ENCODE measurements at places on chromosomes 1 and 21.
A peak's percentile ranks its signal among the peaks of the same experiment; 100 is the strongest.

GRCh38 chr1:203031467-203031866, 5.2 kb downstream of the PPFIA4 start:
- DNase-seq: no peak

GRCh38 chr1:8602471-8603219, 214.8 kb downstream of the RERE start:
- DNase-seq: no peak

GRCh38 chr1:100009458-100009857, 39.7 kb downstream of the SLC35A3 start:
- DNase-seq: no peak

DNA sequence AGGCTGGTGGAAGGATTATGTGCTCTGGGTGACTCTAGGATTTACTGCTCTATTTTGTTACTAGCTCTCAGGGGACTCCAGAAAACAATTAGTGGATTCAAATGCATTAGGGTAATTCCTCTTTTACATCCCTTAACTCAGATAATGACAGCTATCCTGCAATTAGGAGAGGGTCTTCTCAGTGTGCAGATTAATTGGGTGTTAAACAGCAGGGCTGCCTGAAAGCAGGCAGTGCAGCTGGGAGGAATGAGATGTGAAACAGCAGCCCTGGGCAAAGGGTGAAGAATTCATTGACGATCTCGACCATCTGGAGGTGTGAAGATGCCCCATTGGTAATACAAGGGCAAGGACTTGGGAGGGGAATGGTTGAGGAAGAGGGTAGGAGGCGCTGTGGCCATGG, 66.1 kb downstream of the HTR6 start:
- DNase-seq: no peak

DNA sequence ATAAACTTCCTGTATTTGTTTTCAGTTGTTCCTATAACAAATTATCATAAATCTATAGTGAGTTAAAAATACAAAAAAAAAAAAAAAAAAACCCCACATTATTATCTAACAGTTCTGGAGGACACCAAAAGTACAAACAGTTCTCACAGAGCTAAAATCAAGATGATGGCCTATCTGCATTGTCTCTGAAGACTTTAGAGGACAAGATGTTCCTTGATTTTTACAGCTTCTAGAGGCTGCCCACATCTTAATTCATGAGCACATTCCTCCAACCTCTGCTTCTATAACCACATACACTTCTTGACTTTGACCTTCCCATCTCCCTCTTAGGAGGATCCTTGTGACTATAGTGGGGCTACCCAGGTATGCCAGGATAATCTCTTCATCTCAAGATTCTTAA, 806.1 kb downstream of the LTN1 start:
- no peak for DNase-seq

GRCh38 chr1:55078470-55078869, 39.1 kb downstream of the PCSK9 start:
- DNase-seq: no peak

GRCh38 chr1:32992489-32993323, 28.1 kb upstream of the RNF19B start:
- peak; percentile 25 for DNase-seq

DNA sequence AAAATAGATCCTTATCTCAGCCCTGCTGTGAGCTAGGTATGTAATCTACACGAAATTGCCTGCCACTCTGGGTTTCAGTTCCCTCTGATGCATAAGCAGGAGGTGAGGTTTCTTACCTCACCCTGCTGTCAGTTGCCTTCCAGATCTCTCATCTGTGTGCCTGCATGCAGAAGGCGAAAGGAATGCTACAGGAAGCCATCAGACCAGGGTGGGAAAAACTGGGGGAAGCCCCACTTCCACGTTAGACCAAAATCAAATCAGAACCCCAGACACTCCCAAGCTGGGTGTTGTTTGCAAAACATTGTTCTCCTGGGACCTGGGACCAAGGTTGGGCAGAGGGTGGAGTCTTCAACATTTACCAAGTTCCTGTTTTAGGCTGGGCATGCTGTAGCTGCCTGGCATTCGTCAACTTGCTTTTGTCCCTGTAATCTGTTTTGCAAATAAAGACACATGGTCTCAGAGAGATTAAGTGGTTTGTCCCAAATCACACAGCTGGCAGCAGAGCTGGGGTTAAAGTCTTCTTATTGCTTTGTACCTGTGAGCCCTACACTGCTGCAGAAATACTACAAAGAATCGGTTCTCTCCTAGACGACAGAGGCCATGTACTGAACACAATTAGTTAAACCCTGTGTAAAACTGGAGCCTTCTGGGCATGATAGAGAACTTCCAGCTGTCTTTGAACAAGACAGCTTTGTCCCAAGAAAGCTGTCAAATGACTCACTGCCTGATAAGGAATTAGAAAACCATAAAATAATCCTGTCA, 389.7 kb upstream of the RUNX1 start:
- DNase-seq: no peak

- no peak for DNase-seq
Observed at GRCh38 chr1:116130356-116130755, 19.2 kb downstream of the MAB21L3 start.

DNA sequence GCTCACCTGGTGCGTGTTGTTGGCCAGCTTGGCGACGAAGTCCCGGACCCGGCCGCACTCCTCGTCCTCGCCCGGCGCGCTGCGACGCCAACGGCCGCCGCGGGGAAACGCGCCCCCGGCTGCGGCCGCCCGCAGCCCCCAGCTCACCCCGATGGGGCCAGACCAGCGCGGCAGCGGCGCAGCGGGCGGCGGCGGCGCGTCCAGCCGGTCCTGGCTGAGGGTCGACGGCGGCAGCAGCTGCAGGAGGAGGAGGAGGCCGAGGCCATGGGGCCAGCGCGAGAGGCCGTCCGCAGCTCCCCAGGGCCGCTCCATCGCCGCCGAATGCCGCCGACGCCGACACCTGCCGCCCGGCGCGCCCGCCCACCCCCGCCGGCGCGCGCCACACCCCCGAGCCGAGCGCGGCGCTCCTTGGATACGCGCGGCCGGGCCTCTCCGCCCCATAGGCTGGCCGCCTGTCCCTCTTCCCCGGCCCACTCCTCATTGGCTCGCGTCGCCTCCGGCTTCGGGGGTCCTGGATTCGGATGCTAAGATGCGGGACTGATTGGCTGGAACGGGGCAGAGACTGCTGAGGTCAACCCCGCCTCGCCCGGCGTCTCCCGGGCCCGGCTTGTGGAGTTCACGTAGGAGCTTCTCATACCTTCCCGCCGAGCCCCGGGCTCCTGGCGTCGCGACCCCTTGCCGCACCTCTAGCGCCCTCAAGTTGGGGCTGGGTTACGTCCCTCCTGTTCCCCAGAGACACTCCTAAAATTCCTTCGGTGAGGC, at the start of gene SORT1:
TSS of gene SORT1 (minus strand) at position 338 of the 762 bp plus-strand sequence. CDS start at position 312, 26 bp downstream.
- DNase-seq: peak; percentile 36

- no peak for DNase-seq
Observed at GRCh38 chr1:32883338-32884031, 2.8 kb upstream of the HPCA start.

- DNase-seq: no peak
Observed at GRCh38 chr1:75234562-75234961, 100.4 kb downstream of the LHX8 start.

DNA sequence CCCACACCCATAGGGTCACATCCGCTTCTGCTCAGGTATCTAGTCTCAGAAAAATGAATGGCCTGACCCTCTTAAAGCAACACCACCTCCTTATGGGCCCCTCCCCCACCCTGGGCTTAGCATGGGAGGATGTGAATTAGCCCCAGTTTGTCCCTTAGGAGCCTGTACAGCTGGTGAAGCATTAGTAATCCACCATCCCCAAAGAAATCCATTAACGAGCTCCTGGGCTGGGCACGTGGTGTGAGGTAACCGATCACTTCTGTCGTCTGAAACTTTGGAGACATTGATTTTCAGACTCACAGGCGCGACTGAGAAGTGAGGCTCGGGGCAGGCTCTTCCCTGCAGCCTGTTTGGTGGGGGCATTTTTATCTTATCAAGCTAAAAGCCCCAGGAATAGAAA, 10.5 kb downstream of the RASSF5 start:
- no peak for DNase-seq

DNA sequence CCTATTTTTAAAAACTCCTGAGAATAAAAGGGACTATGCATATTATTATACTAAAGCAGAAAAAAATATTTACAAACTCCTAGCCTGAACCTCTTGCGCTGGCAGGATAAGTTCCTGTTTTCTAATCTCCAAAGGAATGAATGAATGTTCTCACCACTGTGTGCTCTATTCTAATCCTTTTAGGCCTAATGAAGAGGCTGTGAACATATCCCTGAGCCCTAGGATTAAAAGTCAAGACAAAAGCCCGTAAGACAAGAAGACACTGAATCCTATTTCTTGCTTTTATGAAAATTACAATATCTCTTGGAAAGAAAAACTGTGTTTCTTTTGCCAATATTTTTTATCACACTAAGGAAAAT, 317.5 kb downstream of the HHAT start:
- no peak for DNase-seq

DNA sequence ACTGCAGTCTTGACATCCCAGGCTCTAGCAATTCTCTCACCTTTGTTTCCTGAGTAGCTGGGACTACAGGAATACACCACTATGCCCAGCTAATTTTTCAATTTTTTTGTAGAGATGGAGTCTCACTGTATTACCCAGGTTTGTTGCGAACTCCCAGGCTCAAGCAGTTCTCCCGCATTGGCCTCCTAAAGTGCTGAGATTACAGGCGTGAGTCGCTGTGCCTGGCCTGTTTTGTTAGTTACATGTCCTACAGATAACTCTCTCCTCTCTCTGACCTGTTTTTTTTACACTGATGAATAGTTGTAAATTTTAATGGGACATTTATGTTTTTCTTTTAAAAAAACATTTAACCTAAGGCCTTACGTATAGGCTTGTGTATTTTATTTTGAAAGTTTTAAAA, 19.8 kb downstream of the PTBP2 start:
- no peak for DNase-seq

GRCh38 chr1:228212415-228212965, 4.6 kb downstream of the OBSCN start:
- DNase-seq: no peak

GRCh38 chr1:111468717-111469100, 5.1 kb upstream of the C1orf162 start:
- no peak for DNase-seq

GRCh38 chr1:55039342-55040082, at the start of gene PCSK9:
Gene PCSK9 (plus strand): TSS chr1:55039548. CDS start chr1:55039838, 290 bp downstream.
- DNase-seq: no peak

DNA sequence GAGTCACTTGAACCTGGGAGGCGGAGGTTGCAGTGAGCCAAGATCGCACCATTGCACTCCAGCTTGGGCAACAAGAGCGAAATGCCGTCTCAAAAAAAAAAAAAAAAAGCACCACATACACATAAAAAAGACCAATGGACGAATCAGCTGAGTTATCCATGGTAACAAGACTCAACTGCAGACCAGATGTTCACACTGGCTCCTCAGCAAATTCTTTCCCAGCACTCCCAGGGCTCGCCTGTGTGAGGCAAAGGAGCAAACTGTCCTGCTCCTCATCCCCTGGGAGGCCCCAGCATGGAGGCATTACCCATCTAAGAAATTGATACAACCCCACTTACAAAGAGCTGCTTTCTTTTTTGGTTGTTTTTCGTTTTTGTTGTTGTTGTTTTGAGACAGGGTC, 3.1 kb downstream of the TMEM234 start:
- DNase-seq: no peak

DNA sequence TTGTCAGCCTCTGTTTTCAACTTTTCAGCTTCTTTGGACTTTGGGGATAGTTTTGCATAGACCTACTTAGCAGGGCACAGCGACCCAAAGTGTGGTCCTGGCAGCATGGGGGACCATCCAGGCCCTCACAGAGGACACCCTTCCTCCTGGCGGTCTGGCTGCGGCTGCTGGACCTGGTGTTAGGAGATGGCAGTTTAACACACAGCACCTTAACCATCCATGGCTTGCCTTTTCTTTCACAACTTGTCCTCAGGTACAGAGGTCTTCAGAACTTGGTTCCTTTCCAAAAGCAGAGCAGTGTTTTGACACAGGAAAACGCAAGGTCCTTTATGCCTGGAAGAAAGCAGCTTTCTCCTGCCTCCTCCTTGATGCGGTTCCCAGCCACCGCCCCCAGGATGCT, 68.1 kb downstream of the RHOU start:
- no peak for DNase-seq

GRCh38 chr1:201594575-201595245, 55.8 kb downstream of the NAV1 start:
- DNase-seq: no peak

GRCh38 chr1:154014154-154014907, 23.8 kb downstream of the RPS27 start:
- no peak for DNase-seq

DNA sequence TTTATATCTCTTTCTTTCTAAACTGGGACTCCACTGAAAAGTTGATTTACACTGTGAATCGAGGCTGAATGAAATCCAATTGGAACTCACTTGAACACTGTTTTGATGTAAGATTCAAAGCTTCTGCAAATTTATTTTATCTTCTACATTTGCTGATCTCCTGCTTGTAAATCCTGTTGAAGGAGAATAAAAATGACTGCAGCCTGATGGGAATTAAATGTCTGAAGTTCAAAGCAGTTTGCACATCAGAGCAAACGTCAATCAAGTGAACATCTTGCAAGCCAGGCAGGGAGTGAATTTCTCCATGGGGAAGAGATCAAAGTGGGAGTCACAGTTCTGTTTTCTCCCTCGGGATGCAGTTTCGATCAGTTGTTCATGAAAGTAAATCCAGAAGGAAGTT, 127.2 kb downstream of the CACHD1 start:
- DNase-seq: no peak

DNA sequence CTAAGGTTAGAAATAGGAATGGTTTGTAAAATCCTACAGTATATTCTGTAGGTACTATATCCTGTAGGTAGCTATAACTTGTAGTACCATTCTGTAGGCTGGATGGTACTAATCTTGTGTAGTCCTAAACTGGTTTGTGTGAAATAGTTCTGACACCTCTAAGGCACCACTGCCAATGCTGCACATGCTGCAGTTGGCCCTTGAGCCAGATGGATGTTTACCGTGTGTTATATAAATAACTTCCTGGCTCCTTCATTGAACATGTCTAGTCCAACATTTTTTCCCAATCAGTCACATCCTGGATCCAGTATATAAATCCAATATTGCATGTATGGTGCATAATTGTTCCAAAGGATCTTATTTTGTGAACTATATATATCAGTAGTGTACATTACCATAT, 89.5 kb upstream of the GNG4 start:
- DNase-seq: no peak

GRCh38 chr1:46171871-46172270, 3.0 kb upstream of the TSPAN1 start:
- no peak for DNase-seq

DNA sequence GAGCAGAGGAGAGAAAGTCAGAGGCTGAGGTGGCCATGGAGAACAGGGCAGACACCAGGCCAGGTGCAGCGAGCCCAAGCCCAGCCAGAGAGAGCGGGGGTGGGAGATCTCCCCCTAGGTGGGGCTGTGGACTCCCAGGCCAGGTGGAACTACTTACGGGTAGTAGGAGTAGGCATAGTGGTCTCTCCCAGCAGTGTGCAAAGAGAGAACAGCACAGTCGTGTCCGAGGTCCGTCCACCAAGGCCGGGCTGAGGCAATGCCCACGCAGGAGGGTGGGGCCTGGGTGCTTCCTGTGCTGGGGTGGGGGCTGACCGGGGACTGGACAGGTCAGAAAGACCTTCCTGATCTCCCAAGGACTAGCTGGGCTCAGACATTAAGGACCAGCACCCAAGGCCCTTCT, 263.7 kb downstream of the PTPRU start:
- DNase-seq: no peak

Data from stimulated activated CD8-positive, alpha-beta memory T cell treated with anti-CD3 and anti-CD28 coated beads, Interleukin-4, amount 100 ng/mL, for 4 hours (primary cell).